ENCODE measurements at places on chromosomes 2 and 18. TPM values are rescaled to one million over a fixed set of nuclear protein-coding genes. Genes with fewer than 3 reads are reported as not detected.

DNA sequence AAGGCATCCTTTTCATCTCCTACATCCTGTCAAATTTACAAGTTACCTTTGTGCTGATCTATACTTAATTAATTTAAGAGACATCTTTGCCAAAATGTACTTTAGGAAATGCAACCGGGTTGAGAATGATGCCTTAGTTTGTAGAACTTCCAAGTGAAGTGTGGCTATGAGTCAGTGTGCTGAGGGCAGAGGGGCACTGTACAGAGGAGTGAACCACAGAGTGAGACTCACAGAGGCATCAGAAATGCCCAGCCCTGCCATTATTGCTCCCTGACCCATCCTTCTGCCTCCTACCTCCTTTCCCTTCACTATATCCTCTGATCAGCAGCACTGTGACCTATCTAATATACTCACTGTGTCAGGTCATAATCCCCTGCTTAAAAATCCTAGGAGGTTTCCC, 320.1 kb downstream of the LRRTM1 start:
- no peak for DNase-seq

- DNase-seq: no peak
These were observed 175.3 kb upstream of the EPHA4 start for GRCh38 chr2:221747289-221747972.

DNA sequence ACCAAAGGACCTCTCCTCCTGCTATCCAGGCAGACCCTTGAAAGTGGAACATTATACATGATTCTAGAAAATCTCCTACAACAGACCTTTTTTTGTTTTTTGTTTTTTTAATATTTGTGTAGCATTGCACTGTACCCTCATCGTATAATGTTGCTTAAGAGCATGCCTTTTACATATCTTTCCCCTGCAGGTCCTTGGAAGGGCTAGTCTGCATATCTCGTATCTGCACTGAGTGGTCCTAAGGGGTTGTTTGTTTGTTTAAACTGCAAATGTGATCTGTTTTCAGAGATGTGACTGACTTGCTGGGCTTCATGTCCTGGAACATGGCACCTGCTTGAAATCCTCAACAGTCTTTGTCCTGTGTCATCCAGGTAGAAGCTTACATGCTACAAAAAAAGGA, 204.1 kb downstream of the FAM210A start:
- DNase-seq: no peak

GRCh38 chr2:238595750-238596570, 169.2 kb downstream of the ASB1 start:
- no peak for DNase-seq

GRCh38 chr2:205678541-205679142, 3.7 kb upstream of the NRP2 start:
- DNase-seq: no peak

DNA sequence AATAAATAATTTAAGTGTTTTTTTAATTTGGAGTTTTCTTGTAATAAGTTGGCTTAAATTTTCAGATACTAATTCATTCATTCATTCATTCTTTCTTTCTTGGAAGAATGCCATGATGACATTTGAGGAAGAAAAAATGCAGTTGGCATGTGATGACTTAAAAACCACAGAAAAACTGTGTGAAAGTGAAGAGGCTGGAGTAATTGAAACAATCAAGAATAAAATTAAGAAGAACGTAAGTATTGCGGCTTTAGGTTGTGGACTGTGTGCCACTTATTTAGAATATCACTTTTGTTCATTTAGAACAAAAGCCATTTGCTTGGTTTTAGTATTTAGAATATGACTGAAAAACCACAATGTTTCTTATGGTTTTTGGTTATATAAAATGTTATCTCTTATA, 51.4 kb downstream of the TTC39C start:
- peak; percentile 8 for DNase-seq

DNA sequence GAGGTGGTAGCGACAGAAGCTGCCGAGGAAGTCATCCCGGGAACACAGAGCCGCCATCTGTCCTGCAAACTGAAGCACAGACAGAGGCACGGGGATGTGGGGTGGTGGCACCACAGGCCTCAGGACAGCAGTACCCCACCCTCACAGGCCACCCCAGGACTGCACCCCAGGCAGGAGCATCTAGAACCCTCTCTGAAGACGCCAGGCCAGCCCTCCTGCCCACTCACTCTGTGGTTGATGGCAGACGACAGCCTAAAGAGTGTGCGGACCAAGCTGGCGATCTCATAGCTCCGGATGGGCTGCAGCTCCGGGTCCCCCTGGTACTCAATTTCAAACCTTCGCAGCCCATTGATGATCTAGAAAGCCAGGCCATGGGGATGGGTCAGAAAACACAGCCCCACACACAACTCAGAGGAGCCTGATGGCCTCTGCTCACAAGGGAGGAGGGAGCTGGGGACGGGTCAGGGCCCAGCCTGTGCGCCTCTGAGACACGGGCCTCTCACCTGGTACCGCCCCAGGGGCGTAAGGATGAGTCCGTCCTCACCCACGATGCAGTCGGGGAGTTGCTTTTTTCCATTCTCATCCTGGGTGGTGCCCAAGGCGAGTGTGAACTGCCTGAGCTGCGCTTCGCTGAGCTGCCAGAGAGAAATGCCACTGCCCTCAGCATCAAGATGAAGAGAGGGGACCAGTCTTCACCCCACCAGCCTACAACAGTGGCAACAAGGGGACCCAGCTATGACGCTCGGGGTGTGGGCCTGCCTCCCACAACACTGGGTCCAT, 8.1 kb upstream of the CCDC74B start:
- DNase-seq: no peak

- no peak for DNase-seq
These were observed 82.3 kb downstream of the TFCP2L1 start for GRCh38 chr2:121202541-121203310.

- no peak for DNase-seq
These were observed 257.1 kb downstream of the ACKR3 start for GRCh38 chr2:236826606-236827156.

The GPD2 gene
- total RNA-seq: 27.5 TPM

The NYAP2 gene
- total RNA-seq: 0.19 TPM

The SERPINB11 gene
- not detected for total RNA-seq
